NAMALWA (cell line): ENCODE measurements at places on chromosomes 4 and X.
A peak's percentile ranks its signal among the peaks of the same experiment; 100 is the strongest.

DNA sequence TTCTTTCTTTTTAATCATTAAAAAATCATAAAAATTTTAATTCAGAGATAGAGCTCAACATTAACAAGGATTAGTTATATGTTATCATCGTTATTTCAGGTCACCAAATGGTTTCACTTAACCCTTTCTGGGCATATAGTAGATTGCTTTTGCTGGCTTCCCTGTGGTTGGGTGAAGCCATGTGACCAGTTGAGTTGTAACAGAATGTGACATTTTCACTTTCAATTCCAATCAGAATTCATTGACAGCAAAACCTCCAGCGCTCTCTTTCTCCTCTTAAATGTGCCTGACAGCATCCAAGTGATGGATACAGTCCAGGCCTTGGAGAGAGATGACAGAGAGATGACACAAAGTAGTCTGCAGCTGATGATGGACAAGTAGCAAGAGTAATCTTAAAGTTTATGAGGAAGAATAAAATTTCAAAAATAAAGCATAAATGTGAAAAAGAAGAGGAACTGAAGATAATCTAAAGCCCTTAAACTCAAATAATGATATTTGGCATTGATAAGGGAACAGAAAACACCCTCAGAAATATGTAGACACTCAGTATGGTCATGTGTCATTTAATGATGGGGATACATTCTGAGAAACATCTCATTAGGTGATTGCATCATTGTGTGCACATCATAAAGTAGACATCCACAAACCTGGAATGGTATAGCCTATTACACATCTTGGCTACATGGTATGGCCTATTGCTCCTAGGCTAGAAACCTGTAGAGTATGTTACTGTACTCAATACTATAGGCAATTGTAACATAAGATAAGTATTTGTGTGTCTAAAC lies 92.3 kb upstream of the QRFPR start:
- no peak for DNase-seq

DNA sequence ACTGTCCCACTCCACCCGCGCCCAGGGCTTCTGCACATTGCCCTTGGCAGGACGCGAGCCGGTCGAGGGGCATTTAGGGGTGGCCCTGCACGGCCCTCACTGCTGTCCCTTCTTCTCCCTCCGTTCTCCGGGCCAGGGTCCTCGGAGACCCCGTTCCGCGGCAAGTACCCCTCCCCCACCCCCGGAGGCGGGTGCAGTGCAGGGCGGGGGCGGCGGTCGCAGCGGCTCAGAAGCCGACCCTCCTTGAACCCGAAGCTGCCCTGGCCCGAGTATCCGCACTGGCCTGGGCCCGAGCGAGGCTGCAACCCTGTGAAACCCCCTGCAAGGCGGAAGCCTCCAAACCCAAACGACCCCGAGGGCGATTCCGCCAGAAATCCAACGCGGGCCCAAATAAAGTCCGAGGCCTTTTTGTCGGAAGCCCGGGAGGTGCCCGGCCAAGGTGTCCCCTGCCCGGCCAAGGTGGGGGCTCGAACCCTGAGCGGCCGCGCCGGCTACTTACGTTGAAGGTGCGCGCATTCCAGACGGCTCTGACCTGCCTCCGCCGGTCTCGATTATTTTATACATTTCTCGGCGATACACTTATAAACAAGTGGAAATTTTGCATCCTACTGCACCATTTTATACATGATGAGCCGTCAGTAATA lies 53.1 kb upstream of the TMEM33 start:
- DNase-seq = no peak

DNA sequence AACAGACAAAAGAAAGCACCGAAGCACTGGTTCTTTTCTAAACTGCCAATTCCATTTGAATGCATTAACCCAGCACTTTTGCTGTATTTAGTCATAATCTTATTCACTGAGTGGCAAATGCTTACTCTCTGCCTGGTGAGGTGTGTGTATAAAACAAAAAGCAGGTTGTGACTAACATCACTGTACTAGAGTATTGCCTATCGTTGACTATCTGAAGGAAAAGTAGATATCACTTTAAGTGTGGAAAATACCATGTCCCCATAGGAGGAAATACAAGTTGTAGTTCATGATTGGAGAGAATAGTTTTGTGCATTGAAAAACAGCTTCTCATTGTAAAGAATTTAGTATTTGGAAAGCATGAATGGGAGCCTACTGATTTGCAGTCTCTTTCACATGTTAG lies 2.7 kb downstream of the PDLIM5 start:
- no peak for DNase-seq

GRCh38 chrX:13826770-13827169 lies 9.9 kb upstream of the GPM6B start:
- DNase-seq = no peak

DNA sequence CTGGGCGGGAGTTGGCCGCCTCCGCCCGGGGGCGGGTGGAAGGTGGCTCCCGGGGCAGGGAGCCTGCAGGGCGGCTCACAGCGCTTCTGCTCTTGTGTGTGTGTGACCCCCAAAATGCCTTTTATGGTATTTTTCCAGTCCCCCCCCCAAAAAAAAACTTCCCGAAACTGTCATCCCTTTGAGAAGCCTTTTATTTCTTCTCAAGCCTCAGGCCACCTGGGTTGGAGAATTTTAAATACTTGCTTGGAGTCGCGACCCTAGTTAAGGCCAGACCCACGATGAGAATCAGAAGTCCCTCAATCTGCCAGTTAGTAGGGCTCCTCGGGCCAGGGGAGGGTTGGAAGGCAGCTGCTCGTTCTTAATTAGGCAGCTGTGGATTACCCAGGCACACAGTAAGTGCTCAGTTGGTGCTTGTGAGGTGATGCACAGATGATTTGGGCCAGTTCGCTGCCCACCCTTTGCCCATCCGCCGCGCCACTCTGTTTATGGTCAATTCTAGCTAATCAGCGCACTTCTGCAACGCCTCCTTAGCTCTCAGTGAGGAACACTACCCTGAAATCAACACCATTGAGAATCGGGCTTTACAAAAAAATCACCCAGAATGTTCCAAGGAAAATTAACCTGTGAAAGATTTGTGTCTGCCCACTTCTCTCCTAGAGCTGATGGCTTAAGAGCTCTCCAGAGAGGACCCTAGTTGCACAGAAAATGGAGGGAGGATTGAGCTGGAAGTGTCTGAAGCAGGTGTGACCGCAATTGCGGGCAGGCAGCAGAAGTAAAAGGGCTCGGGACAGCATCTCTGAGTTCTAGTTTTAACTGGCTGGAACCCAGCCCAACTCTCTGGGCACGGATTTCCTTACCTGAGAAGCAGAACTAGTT lies 648 bp upstream of the SCD5 start:
- DNase-seq = peak; percentile 60

GRCh38 chr4:80631861-80632260 lies 296.3 kb downstream of the CFAP299 start:
- no peak for DNase-seq

- DNase-seq = no peak
Measured at GRCh38 chr4:186885289-186885688, 161.6 kb upstream of the FAT1 start.

- DNase-seq = no peak
Measured at GRCh38 chr4:40246011-40246900, 49.4 kb downstream of the RHOH start.
